ENCODE measurements at places on chromosomes 4 and X.

DNA sequence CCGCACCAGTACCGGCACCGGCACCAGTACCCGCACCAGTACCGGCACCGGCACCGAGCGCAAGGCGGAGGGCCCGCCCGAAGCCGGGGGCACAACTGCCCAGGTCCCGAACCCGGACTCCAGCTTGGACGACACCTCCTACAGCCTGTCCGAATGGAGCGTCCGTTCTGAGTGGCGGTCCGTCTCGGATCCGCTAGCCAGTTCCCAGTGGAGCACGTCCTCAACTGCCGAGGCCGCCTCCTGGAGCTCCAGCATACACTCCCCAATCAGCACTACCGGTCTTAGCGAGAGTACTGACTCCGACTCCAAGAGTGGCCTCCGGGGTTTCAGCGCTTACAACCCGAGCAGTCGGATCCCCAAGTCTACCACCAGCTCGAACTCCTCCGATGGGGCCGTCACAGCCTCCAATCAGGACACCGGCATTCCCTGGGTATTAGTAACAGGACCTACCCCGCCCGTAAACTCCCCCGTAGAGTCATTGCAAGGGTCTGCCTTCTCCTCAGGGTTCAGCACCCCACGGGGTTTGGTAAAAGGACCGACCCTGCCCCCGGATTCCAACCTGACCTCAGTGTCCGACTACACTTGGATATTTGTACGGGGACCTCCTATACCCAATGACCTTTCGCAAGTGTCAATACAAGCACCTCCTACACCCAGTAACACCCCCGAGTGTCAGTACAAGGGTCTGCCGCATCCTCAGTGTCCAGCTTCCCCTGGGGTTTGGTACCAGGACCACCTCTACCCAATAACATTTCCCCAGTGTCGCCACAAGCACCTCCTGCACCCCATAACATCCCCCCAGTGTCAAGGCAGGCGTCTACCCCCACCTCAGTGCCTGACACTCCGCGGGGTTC, 721 bp upstream of the MAOA start:
- DNase-seq: no peak

DNA sequence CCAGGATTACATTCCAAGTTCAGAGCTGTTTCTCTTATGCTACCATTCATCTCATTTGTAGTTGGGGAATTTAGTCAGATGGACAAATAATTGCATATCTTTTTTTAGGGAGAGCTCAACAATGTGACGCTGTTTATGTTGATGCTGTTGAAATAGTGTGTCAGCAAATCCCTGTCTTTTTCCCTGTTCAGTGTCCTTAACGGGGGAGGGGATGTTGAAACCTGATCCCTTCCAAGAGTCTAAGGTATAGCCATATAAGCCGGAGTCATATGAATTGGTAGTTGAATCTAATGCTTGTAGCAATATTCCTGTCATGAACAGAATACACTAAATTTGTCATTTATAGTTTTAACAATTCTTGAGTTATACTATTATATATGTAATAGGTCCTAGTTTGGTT, 293.5 kb upstream of the FAT1 start:
- DNase-seq: no peak

- no peak for DNase-seq
These were observed 105.7 kb upstream of the GATB start for GRCh38 chr4:151866592-151866918.

GRCh38 chr4:104531390-104531789, 36.7 kb upstream of the CXXC4 start:
- no peak for DNase-seq

- no peak for DNase-seq
These were observed 819 bp downstream of the PDLIM3 start for GRCh38 chr4:185534511-185534865.

DNA sequence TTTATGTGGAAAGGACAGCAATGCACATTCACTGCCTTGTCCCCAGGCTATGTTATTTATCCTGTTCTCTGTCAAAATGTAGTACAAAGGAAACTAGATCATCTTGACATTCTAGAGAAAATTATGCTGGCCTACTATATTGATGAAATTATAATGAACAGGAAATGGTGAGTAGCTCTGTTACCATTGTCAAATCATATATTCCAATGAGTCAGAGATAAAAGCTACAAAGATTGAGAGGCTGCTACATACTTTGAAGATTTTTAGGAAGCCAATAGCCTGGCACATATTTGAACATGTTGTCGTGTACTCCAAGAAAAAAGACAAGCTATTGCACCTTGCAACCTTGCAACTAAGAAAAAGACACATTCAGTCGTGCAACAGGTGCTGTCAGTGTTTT, 52.7 kb upstream of the TET2 start:
- DNase-seq: no peak

DNA sequence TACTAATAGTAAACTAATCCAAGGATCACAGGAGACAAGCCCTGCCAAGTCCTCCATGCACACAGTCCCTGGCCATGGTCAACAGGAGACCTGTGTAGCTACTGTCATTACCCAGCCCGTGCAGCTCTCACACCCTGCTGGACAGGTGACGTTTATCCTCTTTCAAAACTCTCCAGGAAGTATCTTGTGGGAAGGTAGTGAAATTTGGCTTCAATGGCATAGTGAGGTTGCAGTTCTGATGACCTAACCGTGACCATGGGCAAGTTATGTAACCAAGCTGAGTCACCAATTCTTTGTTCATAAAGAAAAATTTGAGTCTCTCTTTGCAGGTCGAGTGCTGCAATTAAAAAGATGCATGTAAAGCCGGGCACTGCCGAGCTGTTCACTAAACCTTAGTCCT, 11.3 kb upstream of the SLC2A9 start:
- DNase-seq: no peak

DNA sequence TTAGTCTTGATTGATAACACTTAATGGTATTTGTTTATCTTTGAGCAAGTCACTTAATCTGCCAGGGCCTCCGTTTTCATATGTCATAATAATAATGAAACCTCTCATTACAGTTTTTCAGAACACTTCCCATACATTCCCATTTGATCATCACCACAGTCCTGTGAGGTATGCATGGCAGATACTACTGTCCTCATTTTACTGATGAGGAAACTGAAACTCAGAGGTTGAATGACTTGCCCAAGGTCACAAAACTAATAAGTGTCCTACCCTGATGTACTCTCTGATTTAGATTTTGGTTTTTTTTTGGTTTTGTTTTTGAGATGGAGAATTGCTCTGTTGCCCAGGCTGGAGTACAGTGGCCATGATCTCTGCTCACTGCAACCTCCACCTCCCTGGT, 25.7 kb downstream of the ZFX start:
- DNase-seq: no peak

DNA sequence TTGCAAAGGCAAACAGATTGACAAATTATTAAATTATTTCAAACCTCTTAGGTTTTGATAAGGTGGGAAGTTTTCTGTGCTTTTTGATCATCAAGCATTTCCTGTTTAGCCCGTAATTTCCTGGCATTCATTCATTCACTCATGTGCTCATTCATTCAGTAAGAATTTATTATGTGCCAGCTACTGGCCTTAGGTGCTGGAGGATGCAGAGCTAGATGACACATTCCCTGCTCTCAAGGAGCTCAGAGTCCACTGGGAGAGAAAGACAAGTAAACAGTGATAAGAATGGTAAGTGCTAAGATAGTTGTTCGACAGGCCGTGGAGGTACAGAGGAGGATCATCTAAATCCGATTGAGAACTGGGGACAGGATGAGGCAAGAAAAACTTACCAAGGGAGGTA, 153.0 kb downstream of the DCTD start:
- no peak for DNase-seq

DNA sequence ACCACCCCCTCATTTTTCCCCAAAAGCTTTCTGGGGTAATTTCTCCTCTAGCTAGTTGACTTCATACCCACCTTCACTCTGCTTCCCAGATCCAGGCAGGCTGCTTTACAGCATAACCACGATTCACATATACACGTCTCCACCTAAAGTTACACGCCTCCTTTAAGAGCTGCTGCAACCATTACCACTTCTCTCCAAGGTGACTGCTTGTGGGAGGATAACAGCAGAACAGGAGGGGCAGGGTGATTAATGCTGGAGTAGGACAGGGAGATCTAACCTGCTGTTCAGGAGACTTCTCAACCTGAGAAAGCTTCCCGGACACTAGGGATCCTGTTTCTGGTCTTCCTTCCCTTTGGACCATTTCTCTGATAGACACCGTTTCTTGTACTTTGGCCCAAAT, 77.4 kb downstream of the MGST2 start:
- DNase-seq: no peak

DNA sequence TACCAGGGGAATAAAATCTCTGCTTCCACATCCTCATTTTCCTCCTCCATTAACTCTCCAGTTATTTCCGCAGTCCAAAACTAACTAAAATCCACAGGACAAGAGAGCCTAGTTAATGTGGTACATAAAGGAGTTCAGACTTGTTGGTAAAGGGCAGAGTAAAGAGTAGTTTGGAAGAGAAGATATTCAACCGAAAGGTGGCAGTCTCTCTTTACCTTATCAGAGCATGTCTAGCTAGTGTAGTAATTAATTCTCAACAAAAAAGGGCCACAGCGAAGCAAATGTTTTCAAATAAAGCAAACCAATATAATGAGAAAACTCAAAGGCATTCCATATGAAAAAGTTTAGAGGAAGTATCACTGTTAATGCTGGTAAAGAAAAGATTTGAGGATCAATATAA, 286.5 kb downstream of the GLUD2 start:
- DNase-seq: no peak

DNA sequence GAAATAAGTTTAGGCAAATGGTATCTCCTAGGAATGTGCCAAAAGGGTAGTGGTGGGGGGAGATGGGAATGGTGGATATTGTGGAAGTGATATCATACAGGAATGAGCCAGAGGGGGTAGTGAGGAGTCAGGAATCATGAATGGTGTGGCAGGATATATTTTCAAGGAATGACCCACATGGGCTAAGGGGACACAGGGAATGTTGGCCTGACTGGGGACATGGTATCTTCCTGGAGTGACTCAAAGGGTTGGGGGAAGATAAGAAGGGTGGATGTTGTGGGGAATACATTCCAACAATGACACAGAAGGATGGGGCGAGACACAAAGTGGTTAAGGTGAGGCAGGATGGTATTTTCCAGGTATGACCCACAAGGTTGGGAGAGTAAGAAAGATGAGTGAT, 60.6 kb downstream of the MAOA start:
- DNase-seq: no peak

- DNase-seq: no peak
These were observed 52.7 kb downstream of the ASB9 start for GRCh38 chrX:15217161-15217560.

DNA sequence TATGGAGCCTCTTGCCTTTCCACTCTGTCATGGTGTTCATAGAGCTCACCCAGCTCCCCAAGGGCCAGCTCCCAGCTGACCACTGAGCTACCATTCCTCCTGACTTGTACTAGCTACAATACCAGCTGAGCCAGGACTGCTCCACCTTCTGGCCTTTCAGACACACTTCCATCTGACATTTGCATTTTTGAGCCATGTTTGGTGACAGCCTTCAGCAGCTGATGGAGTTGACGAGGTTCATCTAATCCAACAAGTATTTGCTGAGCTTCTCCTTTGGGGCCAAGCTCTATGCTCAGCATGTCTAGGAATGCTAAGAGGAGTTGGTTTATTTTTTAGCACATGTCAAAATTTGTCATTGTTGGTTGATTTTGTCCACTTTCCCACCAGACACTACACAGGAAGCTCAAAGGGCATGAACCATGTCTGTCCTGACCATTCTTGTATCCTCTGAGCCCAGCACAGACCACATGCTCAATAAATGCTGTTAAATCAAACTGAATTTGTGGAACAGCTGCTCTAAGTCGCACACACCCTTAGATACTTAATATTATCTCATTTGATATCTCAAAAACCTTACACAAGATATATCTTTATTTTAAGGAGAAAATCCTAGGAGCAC, 142.6 kb upstream of the PPARGC1A start:
- no peak for DNase-seq

GRCh38 chrX:55754861-55755294, 37.3 kb downstream of the RRAGB start:
- DNase-seq: no peak

- DNase-seq: no peak
These were observed 101.3 kb downstream of the TSPAN7 start for GRCh38 chrX:38662640-38663039.

DNA sequence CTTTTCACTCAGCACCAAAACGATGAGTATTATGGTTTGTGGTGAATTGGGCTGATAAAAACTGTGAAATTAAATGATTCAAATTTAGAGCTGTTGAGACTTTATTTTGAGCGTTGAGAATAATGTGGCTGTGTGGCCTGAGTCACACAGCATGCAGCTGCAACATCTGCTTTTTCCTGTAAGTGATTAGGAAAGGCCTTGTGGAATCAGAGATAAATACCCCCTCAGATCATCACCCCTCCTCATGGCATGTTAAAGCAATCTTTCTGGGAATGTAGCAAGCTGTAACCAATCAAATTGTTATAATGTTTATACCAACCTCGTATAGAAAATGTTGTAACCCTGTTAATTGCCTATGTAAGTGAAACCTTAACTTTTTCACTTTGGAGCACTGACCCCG, 90.0 kb upstream of the GRPR start:
- DNase-seq: no peak

GRCh38 chr4:173503330-173504180, 26.5 kb downstream of the HAND2 start:
- DNase-seq: no peak

DNA sequence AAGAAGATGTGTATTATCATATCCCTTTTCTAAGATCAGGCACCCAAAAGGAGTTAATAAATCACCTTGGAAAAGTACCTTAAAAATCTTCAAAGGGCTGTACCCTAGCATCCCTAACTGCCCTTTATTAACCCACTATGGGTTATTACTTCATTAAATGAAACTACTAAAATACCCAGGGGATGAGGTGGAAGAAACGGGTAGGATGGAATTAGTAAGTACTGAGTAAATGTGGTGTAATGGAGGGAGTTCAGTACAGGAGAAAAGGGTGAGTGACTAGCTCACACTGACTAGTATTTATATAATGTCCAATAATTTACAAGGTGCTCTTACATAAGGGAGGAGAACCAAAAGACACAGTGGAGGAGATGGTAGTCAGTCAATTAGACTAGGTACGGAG, 51.0 kb upstream of the RASGEF1B start:
- DNase-seq: no peak

GRCh38 chr4:86043755-86044592, 315.9 kb downstream of the MAPK10 start:
- no peak for DNase-seq

- no peak for DNase-seq
These were observed 102.7 kb upstream of the FAM9C start for GRCh38 chrX:13147147-13147546.

GRCh38 chrX:64395568-64395929, 297 bp upstream of the MTMR8 start:
- DNase-seq: no peak

- DNase-seq: no peak
These were observed 97.3 kb downstream of the NKX6-1 start for GRCh38 chr4:84401701-84402306.

DNA sequence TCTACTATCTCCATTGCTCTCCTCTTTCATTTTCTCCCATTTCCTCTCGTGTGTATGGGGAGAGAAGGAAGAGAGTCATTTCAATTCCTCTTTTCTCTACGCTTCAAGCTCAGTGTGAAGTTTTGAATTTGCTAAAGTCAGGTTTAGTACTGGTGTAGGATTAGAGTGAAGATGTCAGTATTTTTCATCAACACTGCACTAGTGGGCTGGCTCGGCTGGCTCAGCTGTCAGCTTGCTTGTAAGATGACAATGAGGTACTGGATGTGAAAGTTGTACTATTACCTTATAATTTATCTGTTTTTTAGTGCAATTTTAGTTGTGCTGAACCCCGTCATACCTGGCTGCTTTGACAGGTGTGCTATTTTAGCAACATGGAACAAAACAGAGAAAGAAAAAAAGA, 2.1 kb upstream of the SH2D1A start:
- no peak for DNase-seq

Measured in stimulated activated CD8-positive, alpha-beta memory T cell treated with anti-CD3 and anti-CD28 coated beads, Interleukin-15, amount 100 ng/mL, for 1 hour (primary cell).